CD8-positive, alpha-beta memory T cell (primary cell): ENCODE measurements at places on chromosomes 7 and 10. TPM values are rescaled to one million over a fixed set of nuclear protein-coding genes. Genes with fewer than 3 reads are reported as not detected.

PON1 gene
- not detected for total RNA-seq

NCF1 gene
- total RNA-seq, result 0.92 TPM

COL17A1 gene
- total RNA-seq, result not detected

PBLD gene
- 1.2 TPM for total RNA-seq
